ENCODE measurements at places on chromosomes 3 and 15.

DNA sequence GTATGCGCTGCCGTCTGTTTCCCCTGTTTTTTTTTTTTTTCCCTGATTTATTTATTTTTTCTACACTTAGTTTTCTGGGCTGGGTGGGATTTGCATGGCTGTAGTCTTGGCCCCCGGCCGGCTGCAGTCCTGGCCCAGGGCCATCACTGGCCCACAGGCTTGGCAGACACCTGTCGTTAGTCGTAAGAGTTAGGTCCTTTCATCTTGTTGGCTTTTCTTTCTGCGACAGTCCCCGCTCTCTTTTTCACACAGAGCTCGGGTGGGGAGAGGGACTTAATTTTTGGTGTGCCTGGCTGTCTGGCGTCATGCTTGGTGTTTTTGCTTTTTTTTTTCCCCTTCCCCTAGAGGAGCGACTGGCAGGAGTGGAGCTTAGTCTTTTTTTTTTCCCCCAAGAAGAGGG lies 183.4 kb downstream of the KLF13 start:
- no peak for DNase-seq

GRCh38 chr3:177236704-177237103 lies 39.4 kb upstream of the TBL1XR1 start:
- DNase-seq: no peak

GRCh38 chr15:67049351-67050044 lies 15.9 kb upstream of the SMAD3 start:
- no peak for DNase-seq

DNA sequence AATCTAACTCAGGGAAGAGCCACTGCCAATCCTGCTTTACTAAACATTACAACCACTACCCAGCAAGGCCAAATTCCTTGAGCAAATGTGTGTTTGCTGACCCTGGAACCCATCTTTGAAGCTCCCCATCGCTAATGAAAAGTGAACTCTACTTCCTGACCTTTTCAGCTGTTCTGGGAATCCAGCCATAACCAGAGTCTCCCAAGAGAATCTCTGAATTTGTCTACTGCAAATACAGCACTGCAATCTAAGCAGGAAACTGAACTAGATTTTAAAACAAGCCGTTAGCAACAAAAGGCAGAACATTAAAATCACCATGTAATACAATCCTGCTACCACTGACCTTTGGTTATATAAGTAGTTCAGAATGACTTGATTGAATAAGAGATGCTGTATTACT lies 309.2 kb downstream of the MAGI1 start:
- DNase-seq: peak; percentile 58

GRCh38 chr15:68022061-68022460 lies 32.1 kb upstream of the PIAS1 start:
- DNase-seq: no peak

GRCh38 chr15:52010633-52011595 lies 8.1 kb upstream of the MAPK6 start:
- DNase-seq: peak; percentile 72

GRCh38 chr15:32067115-32067514 lies 36.8 kb downstream of the CHRNA7 start:
- no peak for DNase-seq

- no peak for DNase-seq
Measured at GRCh38 chr15:42621996-42622925, 46.9 kb downstream of the STARD9 start.

GRCh38 chr15:79519628-79520027 lies 87.5 kb downstream of the MINAR1 start:
- no peak for DNase-seq

DNA sequence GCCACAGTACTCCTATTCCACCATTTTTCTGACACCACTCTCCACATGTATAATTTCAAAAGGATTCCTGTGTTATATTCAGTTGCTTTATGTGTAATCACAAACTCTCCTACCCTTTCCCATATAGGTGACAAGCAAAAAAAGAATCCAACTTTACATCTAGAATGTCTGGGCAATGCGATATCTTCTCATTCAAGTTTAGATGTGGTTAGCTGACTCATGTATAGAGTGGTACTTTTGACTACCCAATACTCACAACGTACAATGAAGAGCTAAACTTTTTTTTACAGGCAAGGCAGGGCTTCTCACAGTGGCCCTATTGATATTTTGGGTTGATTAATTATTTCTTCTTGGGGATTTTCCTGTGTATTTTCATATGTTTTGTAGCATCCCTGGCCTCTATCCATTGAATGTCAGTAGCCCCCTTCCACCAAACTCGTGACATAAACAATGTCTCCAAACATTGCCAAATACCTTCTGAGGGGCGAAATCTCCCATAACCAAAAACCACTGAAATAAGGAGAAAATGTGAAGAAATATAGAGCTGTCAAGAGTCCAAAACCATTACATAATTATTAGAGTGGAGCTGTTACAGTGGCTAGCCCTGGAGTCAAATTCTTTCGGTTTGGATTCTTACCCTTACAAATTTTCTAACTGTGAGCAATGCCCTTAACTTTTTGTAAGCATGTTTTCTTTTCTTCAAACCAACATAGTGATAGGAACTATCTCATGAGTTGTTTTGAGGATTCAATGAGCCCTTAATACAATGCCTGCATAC lies 342.6 kb downstream of the NSUN3 start:
- no peak for DNase-seq

Data from AG04450 (cell line).